ENCODE measurements at places on chromosomes 7 and 10.

GRCh38 chr10:65518379-65518778 is 1407.5 kb upstream of the LRRTM3 start:
- no peak for DNase-seq

DNA sequence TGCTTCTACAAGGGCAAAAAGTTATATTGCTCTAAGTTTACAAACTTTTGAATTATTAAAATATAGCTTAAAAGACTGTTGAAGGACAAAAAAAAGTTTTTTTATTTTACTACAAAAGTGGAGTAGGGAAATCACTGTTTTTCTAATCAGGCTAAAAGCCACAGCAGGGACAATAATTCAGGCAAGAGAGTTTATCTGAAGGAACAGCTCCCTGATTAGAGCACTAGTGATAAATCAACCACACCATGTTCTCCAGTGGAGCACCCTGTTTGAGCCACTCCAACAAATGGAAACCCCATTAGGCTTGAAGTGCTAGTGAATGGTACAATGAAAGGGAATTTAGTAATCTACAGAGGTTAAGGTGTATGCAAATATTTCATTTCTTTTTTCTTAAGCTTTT is 357.1 kb downstream of the SEMA3D start:
- DNase-seq, result no peak

GRCh38 chr7:97006055-97006815 is 882 bp downstream of the DLX6 start:
- DNase-seq, result no peak

- no peak for DNase-seq
Measured at GRCh38 chr7:37349979-37350590, 98.6 kb downstream of the ELMO1 start.

DNA sequence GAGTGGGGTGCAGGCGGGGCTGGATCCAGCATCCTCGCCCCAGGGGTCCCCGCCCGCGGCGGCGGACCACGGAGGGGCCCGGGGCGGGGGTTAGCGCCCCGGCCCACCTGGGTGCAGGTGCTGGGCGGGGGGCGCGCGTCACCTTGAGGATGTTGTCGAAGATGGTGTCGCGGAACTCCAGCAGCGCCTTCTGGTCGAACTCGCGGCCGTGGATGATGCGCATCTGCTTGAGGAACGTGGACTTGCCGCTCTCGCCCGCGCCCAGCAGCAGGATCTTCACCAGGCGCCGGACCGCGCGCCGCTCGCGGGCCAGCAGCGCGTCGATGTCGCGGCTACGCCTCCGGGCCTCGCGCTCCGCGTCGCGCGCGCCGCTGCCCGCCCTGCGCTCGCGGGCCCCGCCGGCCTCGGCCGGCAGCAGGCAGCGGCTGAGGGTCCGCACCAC is 376 bp downstream of the GNA12 start:
- no peak for DNase-seq

DNA sequence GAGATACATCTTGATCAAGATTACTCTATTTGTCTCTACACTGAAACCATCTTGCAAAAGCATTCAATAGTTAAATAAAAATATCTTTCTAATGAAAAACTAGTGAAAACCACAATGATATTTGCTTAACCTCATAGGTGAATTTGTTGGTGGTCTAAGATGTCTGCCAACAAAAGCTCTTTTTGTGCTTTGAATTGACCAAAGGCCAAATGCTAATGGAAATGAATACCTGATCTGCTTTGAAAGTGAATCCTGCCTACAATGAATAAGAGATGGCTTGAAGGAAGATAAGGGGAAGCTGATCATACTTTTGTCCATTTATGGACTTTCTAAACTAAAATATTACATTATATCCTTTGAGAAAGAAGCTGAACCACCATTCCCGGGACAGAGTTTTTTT is 228.9 kb upstream of the ETV1 start:
- no peak for DNase-seq

DNA sequence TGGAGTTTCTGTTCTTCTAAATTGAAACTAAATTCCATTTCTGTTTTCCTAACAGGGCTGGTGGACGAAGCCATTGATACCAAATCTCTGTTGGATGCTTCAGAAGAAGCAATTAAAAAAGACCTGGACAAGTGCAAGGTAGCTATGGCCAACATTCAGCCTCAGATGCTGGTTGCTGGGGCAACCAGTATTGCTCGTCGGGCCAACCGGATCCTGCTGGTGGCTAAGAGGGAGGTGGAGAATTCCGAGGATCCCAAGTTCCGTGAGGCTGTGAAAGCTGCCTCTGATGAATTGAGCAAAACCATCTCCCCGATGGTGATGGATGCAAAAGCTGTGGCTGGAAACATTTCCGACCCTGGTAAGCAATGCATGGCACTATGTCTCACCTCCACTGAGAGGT is 45.6 kb downstream of the AP3M1 start:
- DNase-seq, result no peak

DNA sequence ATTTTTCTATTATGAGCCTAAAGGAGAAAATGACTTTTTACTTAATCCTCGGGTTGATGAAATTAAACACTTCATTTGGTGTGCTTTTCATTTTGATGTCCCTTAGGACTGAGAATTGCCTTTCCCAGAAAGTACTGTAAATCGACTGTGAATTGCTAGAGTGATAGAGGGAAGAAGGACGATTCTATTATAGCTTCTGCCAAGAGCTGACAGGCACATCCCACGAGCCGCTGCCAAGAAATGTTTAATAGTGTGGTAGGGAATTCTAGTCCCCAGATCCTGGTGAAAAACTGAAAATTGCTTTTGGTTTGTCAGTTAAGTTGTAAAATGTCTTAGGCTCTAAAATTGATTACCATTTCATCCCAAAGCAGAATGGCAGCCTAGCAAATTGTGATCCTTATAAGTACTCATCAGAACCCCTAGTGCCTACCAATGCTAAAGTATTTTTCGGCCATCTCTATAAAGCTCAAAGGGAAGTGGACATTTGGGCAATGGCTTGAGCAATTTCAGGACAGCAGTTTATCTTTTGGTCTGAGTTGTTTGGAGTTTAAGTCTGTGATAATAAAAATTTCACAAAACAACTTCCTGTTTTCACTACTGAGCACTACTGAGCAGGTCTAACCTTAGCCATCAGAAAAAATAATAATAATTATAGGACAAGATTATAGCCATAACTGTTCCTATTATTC is 44.6 kb upstream of the HYCC1 start:
- no peak for DNase-seq

DNA sequence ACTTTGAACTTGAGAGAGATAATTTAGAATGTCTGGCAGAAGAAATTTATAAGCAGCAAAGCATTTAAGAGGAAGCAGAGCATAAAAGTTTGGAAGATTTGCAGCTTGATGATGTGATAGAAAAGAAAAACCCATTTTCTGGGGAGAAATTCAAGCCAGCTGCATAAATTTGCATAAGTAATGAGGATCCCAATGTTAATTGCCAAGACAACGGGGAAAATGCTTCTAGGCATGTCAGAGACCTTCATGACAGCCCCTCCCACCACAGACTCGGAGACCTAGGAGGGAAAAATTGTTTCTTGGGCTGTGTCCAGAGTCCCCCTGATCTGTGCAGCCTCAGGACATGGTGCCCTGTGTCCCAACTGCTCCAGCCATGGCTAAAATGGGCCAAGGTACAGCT is 263.6 kb upstream of the POT1 start:
- DNase-seq, result no peak

GRCh38 chr7:132321387-132321786 is 254.9 kb downstream of the PLXNA4 start:
- no peak for DNase-seq

DNA sequence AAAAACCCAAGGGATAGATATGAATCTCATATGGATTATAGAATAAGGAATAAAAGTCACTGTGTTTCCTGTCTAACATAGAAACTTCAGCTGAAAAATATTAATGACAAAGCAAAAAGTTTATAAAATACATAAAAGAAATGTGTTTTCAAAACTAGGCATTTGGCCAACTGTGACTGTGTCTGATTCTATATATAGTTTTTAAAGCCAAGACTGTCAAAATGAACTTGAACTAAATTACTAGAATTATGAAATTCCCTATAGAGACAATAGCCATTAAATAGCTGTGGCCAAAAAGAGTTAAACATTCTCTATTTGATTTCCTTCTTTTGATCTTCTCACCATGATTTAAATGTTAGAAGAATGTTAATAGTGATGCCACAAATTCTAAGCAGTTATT is 311.2 kb upstream of the SEMA3D start:
- DNase-seq, result no peak

All from stimulated activated CD8-positive, alpha-beta memory T cell treated with anti-CD3 and anti-CD28 coated beads, Interleukin-4, amount 100 ng/mL, for 1 hour (primary cell).